ENCODE measurements at places on chromosomes 3 and 15. TPM values are rescaled to one million over a fixed set of nuclear protein-coding genes. Genes with fewer than 3 reads are reported as not detected.

Gene FANCD2OS
- not detected for total RNA-seq

Gene FOXP1
- total RNA-seq: 35.3 TPM

Gene CX3CR1
- not detected for total RNA-seq

Gene RETNLB
- not detected for total RNA-seq

GRCh38 chr3:70985572-70985971 is 598.0 kb downstream of the FOXP1 start:
- no peaks in the 10 kb centered on the region for H3K27me3 ChIP-seq
- H3K4me1 ChIP-seq: peaks cover 29% of the 10 kb centered on the region
- no peak for DNase-seq
- no peak overlapping the region for H3K4me3 ChIP-seq
- H3K27ac ChIP-seq: no peak overlapping the region

- H3K4me3 ChIP-seq: no peak overlapping the region
- no peak for DNase-seq
- peaks cover 5% of the 10 kb centered on the region for H3K4me1 ChIP-seq
- H3K27me3 ChIP-seq: no peaks in the 10 kb centered on the region
These were observed 42.3 kb downstream of the TXNRD3 start for GRCh38 chr3:126612479-126613205.

DNA sequence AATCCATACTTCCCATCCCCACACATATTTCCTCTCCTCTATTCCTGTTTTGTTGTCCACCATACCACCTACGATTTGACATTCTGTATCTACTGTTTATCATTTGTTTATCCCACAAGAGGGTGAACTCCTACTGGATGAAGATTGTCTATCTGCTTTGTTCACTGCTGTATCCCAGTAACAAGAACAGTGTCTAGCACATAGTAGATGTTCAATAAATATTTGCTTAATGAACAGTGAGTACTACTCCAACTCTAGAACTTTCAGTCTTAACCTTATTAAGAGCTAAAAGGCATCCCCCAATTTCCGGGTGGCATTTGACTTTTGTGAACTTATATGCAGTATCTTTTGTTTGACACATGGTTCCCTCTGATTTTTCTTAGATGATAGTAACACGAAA is 1.3 kb downstream of the PYGO1 start:
- H3K27ac ChIP-seq: no peak overlapping the region
- DNase-seq: no peak
- H3K4me3 ChIP-seq: peak overlapping the region; percentile 70

- DNase-seq: no peak
- H3K27ac ChIP-seq: no peak overlapping the region
- H3K4me3 ChIP-seq: no peak overlapping the region
- H3K27me3 ChIP-seq: no peaks in the 10 kb centered on the region
These were observed 635.0 kb downstream of the TBL1XR1 start for GRCh38 chr3:176562331-176562730.

DNA sequence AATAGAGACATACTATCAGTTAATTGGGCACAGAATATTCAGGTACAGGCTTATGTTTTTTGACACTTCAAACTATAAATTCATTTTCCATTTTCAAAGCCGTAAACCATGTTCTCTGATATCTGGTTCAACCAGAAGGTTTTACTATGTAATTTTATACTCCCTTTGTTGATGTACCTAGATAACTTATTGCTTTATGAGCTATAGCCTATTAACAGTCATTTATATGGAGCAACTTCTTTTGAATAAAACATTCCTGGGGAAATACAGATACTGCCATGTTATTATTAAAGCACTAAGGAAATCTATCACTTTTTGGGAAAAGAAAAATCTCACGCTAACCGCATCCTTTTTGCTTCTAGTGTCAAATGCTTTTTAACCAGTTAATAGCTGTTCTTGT is 505.6 kb downstream of the PYDC2 start:
- no peak overlapping the region for H3K4me3 ChIP-seq
- H3K27me3 ChIP-seq: no peaks in the 10 kb centered on the region
- no peaks in the 10 kb centered on the region for H3K36me3 ChIP-seq
- no peak for DNase-seq
- H3K4me1 ChIP-seq: peaks cover 10% of the 10 kb centered on the region
- H3K27ac ChIP-seq: no peak overlapping the region

DNA sequence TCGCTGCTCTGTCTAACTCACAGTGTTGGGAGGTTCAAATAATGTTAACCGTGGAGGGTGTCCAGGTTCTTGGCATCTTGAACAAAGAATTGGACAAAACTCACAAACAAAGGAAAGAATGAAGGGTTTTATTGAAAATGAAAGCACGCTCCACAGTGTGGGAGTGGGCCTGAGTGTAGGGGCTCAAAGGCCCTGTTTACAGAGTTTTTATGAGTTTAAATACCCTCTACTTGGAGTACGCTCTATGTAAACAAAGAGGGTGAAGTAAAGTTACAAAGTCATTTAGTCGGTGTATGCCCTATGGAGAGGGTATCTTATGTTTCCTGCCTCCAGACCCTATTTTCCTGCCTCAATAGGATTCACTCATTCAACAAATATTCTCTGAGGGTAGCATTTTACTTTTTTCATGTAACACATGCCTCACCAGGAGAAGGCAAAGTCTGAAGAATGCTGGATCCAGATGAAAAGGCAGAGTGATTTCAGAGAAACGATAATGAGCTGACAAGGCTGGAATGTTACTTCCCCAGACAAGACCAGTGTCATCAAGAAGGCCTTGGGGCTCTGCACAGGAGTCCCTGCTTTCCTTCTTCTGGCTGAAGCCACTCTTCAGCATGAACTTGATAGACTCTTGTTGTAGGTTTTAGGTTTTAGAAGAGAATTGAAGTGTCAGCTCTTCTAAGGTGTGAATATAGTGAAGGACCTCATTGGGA is 163.6 kb downstream of the FAM43A start:
- no peaks in the 10 kb centered on the region for H3K36me3 ChIP-seq
- no peaks in the 10 kb centered on the region for H3K27me3 ChIP-seq
- H3K4me3 ChIP-seq: no peak overlapping the region
- H3K4me1 ChIP-seq: peaks cover 9% of the 10 kb centered on the region

DNA sequence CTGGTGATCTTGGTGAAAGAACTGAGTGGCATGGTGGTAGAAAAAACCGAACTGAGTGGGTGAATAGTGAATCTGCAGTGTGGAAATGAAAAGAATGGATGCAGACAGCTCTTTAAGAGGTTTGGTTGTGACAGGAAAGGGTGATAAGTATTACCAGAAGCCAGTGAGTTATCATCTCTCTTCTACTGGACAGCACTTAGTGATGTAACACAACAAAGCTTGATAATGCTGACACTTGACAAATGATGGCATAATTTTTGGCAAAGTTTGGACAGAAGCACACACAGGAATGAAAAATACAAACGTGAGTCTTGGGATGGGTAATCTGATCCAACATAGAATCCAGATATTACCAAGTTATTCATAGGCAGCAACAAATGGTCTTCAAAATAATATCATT is 112.2 kb downstream of the ISL2 start:
- no peaks in the 10 kb centered on the region for H3K36me3 ChIP-seq
- H3K4me1 ChIP-seq: no peaks in the 10 kb centered on the region
- no peak overlapping the region for H3K27ac ChIP-seq
- no peak for DNase-seq
- no peak overlapping the region for H3K4me3 ChIP-seq

DNA sequence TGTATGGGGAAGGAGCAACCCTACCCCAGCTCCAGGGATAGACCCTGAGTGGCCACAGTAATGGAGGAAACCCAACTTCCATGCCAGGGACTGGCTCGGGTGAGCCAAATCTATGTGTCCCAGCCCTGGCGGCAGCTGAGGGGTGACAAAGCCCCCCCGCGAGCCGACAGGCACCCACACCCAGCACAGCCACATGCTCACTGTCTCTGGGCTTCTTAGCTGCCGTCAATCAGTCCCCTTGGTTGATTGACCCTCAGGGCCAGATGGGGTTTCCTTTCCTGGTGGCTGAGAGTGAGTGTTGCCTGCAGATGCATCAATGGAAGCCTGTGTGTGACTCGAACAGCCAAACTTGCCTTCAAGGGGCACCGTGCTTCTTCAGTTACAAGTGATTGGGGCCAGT is 2.1 kb upstream of the OCA2 start:
- H3K4me1 ChIP-seq: no peaks in the 10 kb centered on the region
- DNase-seq: no peak
- H3K4me3 ChIP-seq: no peak overlapping the region
- H3K36me3 ChIP-seq: no peaks in the 10 kb centered on the region
- no peak overlapping the region for H3K27ac ChIP-seq

Data from PC-3 (cell line).